Activated CD8-positive, alpha-beta memory T cell treated with anti-CD3 and anti-CD28 coated beads for 1 hour (primary cell): ENCODE measurements at places on chromosomes 11 and 22.

DNA sequence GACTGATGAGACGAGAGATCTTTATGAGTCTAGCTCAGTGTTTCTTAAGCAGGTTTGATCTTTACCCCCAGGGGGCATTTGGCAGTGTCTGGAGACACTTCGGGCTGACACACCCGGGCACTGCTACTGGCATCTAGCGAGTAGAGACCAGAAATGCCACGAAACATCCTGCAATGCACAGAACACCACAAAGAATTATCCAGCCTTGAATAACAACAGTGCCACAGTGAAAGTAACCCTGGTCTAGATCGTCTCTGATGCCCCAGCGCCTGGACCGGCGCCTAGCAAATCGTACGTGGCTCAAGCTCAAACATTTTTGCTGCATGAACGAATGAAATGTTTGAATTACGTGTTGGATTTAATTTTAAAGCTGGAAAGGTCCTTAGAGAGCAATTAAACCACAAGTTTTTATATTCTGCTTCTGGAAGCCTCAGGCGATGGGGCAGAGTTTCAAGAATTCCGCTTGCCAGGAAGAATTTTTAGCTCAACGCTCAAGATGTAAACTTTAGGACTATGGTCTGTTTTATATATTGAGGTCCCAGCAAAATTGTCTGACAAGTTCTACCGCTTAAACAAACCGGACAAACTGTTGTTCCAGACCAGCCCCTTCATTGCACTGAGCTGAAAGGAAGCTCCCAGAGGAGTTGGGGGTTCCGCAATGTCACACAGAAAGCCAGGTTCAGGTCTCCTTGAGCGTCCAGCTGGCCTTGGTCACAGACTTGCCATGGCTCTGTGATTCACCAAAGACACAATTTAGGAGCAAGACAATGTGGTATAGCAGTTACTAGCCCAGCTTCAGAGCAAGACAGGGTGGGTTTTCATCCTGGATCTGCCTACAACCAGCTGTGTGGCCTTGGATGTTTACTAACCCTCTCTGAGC is 44.2 kb upstream of the SMTN start:
- DNase-seq, result no peak

GRCh38 chr22:26669060-26669481 is 11.7 kb downstream of the MIAT start:
- DNase-seq, result no peak

- no peak for DNase-seq
These were observed 2.9 kb upstream of the WDR74 start for GRCh38 chr11:62842171-62842741.

GRCh38 chr22:38449776-38450175 is 5.2 kb downstream of the KCNJ4 start:
- DNase-seq, result no peak

DNA sequence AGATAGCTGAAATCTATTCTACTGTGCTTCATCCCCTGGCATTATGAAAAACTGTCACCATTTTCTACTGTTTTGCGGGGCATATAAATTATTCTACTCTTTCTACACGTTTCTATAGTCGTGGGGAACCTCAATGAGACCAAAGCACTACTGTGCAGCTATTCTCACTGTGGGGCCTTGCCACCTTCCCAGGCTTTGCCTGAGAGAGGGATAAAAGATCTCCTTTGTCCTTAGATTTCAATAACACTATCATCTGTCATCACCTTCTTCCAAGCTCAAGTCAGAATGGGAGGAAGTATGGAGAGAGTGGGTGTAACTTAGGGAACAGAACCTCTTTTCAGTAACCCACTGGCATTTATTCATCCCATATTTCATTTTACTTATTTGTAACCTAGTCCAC is 1462.1 kb upstream of the RAG2 start:
- no peak for DNase-seq

DNA sequence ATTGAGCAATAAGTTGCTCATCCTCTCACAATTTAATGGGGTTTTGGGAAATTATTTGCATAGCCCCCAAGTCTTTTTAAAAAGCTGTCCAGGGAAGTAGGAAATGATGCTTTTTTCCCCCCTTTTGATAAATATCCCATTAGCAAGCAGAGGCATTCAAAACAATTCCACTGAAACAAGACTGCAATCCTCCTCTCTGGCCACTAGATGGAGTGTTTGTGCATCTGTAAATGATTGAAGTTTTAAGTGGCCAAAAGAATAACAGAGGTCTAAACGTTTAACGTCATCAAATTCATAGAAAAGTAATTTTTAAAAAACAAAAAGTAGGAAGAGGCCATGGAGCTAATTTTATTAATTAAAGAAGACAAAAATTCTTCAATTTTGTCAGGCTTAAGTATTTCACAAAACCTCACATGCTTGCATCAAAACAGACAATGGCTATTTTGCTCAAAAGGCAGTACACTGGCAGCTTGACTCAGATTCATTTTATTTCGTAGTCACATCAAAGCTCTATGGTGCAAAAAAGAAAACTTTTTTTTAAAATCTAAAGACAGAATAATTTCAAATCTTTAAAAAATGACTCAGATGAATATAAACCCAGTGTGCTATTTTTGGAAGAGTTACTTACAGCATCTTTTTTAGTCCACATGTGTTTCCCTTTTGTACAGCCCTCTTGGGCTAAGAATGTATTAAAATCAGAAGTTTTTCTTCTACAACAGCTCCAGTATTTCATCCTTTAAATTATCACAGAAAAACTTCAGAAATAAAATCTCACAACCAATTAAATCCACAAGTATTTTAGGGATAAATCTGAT is 17.8 kb downstream of the CHORDC1 start:
- DNase-seq, result no peak

- DNase-seq, result no peak
These were observed 36.6 kb downstream of the TMEM45B start for GRCh38 chr11:129852125-129852740.

- DNase-seq, result no peak
These were observed 2.4 kb downstream of the CCS start for GRCh38 chr11:66595245-66595904.

DNA sequence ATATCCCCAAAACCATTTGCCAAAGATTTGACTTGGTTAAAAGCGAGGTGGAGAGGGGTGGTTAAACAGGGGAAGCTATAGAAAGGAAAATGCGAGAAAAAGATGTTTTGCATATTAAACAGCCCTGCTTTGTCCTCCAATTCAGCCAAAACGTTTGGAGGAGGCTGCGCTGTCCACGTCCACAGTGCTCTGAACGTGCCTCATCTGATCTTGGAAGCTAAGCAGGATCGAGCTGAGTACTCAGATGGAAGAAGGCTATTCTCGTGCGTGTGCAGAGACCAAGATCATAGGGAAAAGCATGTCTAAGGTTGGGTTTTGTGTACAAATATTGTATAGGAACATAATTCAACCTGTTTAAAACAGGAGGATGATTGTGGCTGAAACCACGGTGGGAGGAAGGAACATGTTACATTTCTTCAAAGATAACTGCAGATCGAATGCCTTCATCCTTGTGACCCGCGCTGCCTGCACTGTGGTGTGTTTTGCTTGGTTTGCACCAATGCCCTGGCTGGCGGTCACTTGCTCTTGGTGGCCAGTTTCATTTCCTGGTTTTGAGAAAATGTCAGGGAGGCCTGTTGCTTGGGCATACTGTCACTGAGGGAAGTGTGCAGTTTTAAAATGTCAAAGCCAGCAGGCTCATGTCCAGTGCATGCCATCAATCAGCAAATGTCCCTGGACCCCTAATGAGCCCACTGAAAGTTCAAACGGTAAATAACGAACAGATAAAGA is 40.4 kb downstream of the FLI1 start:
- no peak for DNase-seq

- no peak for DNase-seq
These were observed 48.5 kb downstream of the OR4D9 start for GRCh38 chr11:59559886-59560285.

GRCh38 chr11:102950622-102951081 is 4.9 kb downstream of the MMP13 start:
- DNase-seq, result no peak

GRCh38 chr11:121795174-121795573 is 320.8 kb downstream of the BLID start:
- no peak for DNase-seq

- no peak for DNase-seq
These were observed 120.3 kb upstream of the ANO1 start for GRCh38 chr11:69957849-69958248.

GRCh38 chr11:85742873-85743275 is 56.9 kb upstream of the CCDC89 start:
- no peak for DNase-seq

GRCh38 chr11:64545619-64546018 is 45.4 kb upstream of the SLC22A12 start:
- no peak for DNase-seq

- no peak for DNase-seq
These were observed 129.9 kb upstream of the TTC12 start for GRCh38 chr11:113184498-113184897.

- DNase-seq, result no peak
These were observed 634 bp downstream of the TIMM8B start for GRCh38 chr11:112085822-112086421.

DNA sequence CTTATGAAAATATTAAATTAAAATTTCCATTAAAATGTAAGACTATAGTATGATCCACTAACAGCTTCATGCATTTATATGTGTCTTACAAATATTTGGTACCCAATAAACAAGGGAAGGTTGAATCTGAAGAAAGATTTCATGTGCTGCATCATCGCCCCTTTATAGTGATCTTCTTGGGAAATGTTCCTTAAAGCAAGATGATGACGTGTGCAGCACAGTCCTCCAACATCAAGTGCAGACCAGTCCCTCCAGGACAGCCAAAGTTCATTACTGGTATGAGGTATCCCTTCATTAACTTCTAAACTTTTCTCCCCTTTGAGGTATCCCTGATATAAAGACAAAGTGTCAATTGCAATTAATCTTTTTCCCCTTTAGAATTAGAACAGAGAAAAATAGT is 567.0 kb downstream of the METTL15 start:
- no peak for DNase-seq

GRCh38 chr11:32829157-32829679 is 509 bp upstream of the PRRG4 start:
- no peak for DNase-seq

- no peak for DNase-seq
These were observed 32.2 kb downstream of the RPL3 start for GRCh38 chr22:39287076-39287725.

- DNase-seq, result no peak
These were observed 36.1 kb upstream of the ADSL start for GRCh38 chr22:40310081-40310767.

DNA sequence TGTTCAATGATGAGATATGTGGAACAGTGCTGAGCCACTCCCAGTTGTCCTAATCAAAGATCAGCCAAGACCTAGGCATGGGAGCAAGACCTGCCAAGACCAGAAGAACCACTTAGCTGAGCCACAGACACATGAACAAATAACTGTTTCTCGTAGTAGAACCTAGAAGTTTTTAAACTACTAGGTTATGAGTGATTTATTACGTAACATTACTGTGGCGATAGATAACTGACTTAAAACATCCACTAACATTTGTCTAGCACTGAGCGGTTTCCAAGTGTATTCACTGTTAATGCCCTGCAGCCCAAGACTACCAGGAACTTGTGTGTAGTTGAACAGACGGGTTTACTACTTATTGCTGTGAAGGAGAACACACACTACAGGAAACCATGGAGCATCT is 120.4 kb downstream of the SERGEF start:
- no peak for DNase-seq

- no peak for DNase-seq
These were observed 453.1 kb downstream of the SOX6 start for GRCh38 chr11:15903246-15903645.

- DNase-seq, result no peak
These were observed 3.8 kb upstream of the ADORA2A start for GRCh38 chr22:24423519-24424000.

GRCh38 chr11:118602331-118602730 is 5.1 kb upstream of the PHLDB1 start:
- no peak for DNase-seq

DNA sequence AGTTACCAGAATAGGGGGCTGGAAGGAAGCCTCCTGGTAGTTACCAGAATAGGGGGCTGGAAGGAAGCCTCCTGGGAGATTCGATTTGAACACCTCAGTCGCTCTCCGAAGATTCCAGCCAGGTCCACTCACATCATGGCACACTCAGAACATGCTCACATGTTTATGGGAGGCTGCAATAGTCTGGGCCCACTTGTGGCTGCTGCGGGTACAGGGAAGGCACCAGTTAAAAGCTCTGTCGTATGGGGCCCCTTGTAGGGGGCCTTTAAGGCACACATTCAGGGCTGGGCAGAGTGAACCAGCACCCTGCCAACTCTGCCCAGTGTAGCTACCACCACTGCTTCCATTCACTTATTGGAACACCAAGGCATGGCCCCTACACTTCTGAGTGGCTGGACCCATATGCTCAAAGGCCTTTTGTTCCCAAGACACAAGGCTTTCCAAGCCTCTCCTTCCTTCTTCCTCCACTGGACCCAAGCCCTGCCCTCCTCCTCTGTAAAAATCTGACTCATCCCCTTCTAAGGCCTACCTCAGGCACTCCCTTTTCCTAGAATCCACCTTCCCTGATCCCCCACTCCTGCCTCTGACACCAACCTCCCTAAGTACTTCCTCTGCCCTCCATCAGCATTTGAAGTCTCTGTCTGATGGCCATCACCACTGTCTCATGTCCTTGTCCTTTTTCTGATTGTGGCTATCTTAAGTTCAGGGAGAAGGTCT is 28.0 kb downstream of the USP35 start:
- no peak for DNase-seq

- no peak for DNase-seq
These were observed 4.2 kb downstream of the PDE2A start for GRCh38 chr11:72670041-72670440.

- DNase-seq, result no peak
These were observed 876 bp downstream of the NFRKB start for GRCh38 chr11:129894278-129895125.

DNA sequence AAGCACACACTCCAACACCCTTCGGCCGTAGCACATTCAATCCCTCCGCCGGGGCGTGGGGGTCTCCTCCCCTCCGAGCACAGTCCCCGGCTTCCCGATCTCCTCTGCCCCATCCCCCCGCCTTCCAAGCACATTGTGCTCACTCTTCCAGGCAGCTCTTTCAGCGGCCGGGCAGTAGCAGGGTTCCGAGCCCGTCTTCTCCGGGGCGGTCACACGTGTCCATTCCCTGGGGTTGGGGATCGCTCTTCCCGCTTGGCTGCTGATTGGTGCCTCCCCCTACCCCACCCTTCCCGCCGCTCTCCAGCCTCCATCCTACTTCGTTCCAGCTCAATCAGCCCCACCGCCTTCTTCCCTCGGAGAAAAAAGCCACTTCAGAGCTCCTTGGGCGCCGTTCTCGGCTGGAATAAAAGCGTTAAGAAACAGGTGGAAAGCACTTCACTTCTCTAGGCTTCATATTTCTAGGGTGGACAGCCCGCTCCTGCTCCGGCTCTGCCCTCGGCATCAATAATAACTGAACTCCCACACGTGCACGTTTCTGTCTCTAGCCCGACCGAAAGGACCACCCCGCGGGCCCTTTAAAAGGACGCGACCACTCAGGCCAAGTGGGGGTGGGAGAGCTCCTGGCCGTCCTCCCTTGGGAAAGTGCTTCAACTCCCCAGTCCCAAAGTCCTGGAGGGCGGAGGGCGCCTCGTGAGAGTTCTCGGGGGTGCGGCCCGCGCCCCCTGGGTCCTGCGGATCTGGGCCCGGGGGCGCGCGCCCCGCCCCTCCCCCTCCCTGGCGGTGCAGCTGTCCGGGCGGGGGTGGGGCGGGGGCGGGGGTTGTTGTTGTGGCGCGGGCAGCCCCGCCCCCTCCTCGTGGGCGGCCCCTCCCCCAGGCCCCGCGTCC is 464 bp upstream of the CECR2 start:
- no peak for DNase-seq
